ENCODE measurements at places on chromosomes 1 and 21.

DNA sequence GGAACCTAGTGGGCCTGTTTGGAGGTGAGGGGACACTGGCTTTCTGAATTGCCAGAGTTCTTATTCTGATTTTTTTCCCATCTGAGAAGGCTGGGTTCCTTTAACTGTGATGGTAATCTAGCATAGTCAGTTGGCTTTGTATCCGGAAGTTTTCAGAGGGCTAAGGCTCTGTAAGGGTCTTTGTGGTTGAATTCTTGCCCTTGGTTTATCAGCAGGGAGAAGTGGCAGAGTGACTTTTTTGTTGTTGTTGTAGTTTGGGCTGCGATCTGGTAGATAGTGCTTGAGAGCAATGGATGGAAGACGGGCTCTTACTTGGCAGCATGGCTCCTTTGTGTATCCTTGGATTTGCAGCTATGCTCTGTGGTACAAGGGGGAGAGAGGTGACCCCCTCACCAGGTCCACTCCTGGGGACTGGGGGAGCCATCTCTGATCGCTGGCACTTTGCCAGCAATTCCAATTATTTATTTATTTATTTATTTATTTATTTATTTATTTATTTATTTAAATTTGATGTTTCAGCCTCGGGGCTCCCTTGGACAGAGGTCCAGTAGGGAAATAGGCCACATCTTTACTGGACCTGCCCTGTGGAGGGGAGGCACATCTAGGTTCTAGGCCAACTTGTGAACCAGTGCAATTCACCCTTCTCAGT lies 18.5 kb downstream of the TCP10L start:
- no peak for DNase-seq

- DNase-seq, result no peak
These were observed 390.5 kb downstream of the PLPP3 start for GRCh38 chr1:56188855-56189254.

- DNase-seq, result no peak
These were observed 5.8 kb upstream of the LAMC2 start for GRCh38 chr1:183180218-183180617.

DNA sequence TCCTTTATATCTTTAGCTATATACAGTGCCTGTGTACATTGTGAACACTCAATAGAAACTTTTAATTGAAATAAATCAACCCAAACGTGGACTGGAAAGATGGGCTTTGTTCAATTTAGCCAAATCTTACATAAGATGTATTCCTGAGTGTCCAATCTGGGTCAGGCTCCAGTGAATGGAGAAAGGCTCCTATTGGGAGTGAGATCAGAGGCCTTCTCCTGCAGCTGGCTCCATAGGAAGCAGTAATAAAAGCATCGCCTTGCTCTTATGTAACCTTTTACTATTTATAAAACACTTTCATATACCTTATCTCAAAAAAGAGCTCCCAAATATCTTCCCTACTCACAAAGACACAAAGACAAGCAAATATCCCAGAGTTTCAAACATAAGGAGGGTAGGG lies 24.9 kb upstream of the RGS16 start:
- DNase-seq, result no peak

GRCh38 chr1:245160741-245161400 lies 6.1 kb downstream of the KIF26B start:
- no peak for DNase-seq

DNA sequence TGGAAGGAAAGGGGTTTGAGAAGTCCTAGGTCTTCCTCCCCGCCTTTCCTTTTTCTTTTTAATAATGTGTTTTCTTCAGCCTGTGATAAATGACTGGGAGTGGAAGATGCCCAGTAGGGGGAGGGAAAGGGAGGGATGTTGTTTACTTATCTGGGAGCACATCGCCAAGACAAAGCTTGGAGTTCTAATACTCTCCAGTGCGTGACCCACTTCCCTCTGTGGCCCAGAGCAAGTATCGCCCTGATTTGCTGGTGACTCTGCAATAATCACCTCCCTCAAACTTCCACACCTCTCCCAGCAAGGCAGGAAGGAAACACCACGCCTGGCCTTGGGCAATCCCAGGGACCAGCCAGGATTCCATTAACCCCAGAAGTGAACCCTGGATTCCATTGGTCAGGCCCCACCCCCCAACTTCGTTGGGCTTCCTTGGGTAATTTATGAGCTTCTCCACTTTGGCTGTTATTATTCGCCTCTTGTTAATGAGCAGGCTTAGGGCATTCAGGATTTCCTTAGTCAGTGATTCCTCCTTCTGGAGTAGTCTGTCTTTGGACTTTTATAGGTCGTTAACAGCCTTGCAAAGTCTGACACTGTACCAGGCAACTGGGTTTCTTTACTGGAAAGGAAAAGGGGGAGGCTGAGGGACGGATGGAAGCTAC lies 24.3 kb upstream of the GRHL3 start:
- DNase-seq, result no peak

DNA sequence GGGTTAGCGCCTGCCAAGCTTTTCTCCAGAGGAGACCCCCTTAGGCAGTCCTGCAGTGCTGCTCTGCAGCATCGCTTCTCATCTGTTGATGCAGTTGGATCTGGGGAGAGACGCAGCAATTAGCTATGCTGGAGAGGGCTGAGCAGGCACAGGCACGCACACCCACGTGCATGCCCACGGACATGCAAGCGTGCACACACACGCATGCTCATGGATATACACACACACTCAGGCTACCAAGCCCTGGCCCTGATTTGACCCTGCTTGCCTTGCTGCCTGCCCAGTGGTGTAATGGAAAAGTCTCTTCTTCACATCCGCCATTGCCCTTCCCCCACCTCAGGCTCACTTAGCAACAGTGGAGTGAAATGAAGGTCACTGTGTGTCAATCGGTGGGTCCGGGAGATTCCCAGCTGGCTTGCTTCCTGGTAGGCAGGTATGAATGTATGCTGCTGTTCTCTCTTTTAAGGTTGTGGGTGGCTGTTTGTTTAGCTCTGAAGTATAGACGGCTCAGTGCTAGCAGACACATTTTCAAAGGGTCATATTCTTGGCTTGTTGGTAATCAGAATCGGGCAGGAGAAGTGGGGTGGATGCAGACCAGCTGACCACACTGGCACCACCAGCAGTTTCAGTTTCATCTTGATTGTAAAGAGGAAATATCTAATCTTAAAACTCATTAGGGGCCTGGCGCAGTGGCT lies 9.5 kb downstream of the ATP1B1 start:
- no peak for DNase-seq

DNA sequence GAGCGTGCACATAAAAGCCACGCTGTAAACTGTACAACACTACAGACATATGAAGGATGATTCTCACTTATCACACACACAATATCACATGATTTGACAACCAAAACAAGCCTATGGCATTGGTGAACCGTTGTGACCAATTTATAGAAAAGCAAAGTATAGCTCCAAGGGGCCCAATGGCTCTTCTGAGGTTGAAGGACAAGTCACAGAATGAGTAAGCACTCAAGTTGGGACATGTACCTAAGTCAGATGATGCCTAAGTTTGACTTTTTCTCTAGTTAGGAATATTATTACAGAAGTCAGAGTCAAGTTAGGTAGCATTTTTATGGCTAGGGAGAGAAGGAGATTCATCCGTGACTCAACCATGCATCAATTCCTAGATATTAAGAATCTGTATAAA lies 45.7 kb downstream of the PLPP3 start:
- no peak for DNase-seq

DNA sequence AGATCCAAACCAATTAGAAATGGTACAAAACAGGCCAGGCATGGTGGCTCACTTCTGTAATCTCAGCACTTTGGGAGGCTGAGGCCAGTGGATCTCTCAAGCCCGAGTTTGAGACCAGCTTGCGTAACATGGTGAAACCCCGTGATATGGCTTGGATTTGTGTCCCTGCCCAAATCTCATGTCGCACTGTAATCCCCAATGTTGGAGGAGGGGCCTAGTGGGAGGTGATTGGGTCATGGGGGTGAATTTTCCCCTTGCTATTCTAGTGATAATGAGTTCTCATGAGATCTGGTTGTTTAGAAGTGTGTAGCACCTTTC lies 7.0 kb upstream of the VASH2 start:
- no peak for DNase-seq

DNA sequence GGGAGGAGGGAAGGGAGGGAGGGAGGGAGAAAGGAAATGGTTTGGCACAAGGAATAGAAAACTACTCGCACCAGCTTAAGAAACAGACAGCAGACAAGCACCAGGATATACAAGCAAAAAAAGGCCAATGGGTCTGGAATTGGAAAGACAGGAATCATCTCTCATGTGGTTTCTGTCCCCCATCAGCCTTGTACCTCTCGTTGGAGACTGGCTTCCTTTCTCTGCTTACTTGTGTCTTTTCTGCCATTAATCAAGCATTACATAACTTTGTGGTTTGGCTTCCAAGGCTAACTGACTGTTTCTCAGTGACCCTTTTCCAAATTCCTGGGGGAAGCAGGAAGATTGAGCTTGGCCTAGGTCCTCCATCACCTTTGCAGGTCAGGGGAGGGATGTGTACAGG lies 11.8 kb upstream of the RALGPS2 start:
- no peak for DNase-seq

GRCh38 chr1:7680207-7680954 lies 90.7 kb upstream of the VAMP3 start:
- DNase-seq, result no peak

DNA sequence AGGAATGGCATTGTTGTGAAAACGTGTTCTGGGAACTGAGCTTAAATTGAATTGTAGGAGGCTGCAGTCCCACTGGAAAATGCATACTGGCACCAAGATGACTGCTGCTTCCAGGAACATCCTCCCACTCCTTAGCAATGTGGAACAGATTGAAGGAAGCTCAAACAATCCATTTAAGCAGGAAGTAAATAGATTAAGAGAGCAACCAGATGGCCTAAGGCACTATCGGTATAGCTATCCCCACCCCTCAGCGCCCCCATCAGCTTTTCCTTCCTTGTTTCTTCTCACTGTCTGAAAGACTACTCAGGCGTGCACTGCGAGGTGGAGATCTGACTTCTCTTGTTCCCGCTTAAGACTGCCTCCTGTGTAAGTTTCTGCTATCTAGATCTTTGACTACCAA lies 4.0 kb upstream of the IFI16 start:
- no peak for DNase-seq

GRCh38 chr1:152565115-152565514 lies 1.5 kb downstream of the LCE3E start:
- DNase-seq, result no peak

GRCh38 chr1:34188418-34188817 lies 11.7 kb downstream of the C1orf94 start:
- DNase-seq, result no peak

GRCh38 chr1:31234870-31235269 lies 4.8 kb downstream of the NKAIN1 start:
- DNase-seq, result no peak

DNA sequence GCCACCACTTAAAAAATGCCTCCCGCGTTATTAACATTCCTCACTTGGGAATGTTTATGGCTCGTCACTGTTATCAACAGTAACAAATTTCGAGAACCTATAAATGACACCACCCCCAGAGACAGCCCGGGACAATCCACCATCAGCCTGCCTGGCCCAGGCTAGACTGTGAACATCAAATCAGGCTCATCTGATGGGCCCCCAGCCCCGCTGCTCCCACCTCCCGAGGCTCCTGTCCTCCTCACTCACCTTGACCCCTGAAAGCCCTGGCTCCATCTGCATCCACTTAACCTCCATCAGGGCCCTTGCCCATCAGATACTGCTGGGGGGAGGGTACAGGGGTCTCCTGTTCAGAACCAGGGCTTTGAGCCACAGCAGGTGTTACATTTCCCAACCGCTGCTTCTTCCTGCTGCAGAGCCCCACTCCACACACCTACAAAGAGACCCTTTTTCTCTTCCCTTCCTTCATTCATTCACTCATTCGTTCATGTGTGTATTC lies 156.5 kb upstream of the VAMP3 start:
- no peak for DNase-seq

- DNase-seq, result no peak
These were observed 84.7 kb downstream of the DISP3 start for GRCh38 chr1:11563560-11564069.

GRCh38 chr21:44730951-44731579 lies 19.7 kb upstream of the TSPEAR start:
- DNase-seq, result peak; percentile 28

- DNase-seq, result no peak
These were observed 52.1 kb downstream of the SLC35D1 start for GRCh38 chr1:67001682-67002425.

GRCh38 chr21:38524168-38525153 lies 26.2 kb upstream of the ERG start:
- DNase-seq, result no peak

- DNase-seq, result no peak
These were observed 74.1 kb downstream of the ADARB1 start for GRCh38 chr21:45148316-45148990.

GRCh38 chr21:37000381-37000780 lies 6.1 kb upstream of the RIPPLY3 start:
- no peak for DNase-seq

DNA sequence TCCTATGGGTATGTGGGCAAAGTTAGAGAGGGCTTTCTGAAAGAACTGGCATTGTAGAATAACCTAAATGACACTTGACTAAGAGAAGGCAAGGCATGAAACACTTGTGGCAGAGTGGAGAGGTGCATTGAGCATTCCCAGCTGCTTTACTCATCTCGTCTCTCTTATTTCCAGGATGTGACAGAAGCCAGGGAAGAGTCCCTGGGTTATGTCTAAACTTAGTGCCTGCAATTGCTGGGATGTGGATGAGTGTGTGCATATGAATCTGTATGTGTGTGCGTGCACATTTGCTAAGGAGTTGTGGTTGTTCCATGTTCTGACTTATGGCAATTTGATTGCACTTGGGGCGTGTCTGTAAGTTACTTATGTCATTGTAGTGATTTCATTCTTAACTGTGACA lies 1326.5 kb upstream of the B3GALT2 start:
- DNase-seq, result no peak

DNA sequence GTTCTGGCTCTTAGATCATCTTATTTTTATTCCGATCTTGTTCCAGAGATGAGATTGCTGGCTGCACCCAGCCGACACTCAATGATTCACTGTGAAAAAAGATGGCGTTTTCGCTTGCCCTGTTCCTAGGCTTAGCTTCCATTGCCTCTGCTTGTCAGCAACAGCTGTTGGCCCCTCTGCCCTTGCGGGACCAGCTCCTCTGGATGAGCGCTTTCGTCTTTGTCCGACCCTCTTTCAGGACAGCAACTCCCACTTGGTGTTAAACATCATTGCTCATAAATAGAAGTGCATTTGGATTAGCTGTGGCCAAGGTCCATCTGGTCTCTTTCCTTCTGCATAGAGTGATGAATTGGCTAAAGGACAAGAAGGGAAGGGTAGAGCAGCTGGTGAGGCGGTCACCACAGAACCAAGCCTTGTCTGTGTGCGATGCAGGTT lies 43.5 kb upstream of the SCCPDH start:
- DNase-seq, result no peak
